ENCODE measurements at places on chromosomes 4 and X.

GRCh38 chr4:53014881-53015280 lies 152.8 kb downstream of the RASL11B start:
- DNase-seq, result no peak

DNA sequence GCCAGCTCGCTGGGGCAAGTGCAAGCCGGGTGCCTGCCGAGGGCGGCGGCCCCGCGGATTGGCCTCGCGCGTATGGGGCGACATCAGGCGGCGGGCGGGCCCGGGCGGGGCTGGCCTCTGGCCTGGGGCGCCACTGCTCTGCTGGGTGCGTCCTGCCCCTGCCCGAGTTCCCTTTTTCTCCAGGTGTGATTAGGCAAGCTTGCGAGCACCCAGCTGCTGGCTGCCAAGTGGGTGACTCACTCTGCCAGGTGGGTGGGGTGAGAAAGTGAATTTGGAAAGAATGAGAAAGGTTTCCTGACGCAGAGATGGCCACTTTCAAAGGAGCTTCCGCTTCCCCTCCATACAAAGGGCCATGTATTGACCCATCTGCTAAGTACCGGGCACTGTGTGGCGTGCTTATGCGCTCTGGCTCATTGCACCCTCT lies 32.5 kb downstream of the FGFBP1 start:
- no peak for DNase-seq

- DNase-seq, result no peak
These were observed 691.5 kb downstream of the KCTD8 start for GRCh38 chr4:43757147-43757546.

- DNase-seq, result no peak
These were observed 314.1 kb upstream of the PPARGC1A start for GRCh38 chr4:24203926-24204325.

DNA sequence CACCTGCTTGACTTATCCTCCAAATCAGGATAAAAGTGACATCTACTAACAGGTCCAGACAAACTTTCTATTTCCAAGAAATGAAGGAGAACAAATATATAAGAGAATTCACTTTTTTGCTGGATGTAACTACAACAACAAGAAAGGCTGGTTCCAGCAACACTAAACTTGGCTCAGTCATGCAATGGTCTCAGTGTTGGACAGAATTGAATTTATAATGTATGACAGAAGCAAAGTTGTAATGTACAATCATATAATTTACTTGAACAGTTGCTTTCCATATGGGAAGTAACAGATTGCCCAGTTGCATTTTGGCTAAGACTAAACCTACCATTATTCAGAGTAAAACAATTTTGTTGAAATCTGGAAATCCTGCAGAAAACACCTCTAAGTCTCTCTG lies 183.3 kb upstream of the INTU start:
- no peak for DNase-seq

GRCh38 chr4:42080306-42080705 lies 72.1 kb downstream of the BEND4 start:
- DNase-seq, result no peak

DNA sequence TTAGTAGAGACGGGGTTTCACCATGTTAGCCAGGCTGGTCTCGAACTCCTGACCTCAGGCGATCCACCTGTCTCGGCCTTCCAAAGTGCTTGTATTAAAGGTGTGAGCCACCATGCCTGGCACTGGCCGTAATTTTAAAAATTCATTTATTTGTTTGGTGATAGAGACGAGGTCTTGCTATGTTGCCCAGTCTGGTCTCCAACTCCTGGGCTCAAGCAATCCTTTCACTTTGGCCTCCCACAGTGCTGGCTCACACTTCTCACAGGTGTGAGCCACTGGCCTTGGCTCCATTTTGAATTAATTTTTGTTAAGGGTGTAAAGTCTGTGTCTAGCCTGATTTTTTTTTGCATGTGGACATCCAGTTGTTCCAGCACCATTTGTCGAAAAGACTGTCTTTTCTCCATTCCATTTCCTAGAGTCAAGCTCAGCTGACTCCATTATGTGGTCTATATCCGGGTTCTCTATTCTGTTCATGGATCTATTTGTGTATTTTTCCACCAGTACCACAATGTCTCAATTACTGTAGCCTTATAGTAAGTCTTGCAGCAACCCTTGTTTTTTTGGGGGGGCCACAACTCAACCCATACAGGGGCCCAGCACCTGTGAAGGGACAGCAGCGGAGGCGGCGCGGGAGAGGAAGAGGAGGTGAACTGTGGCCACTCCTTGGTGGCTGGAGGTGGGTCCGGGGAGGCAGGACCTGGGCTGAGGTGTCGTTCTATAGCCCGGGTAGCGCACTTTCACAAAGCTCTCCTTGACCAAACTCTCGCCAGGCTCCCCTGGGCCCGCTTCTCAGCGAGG lies 1.5 kb upstream of the NSD2 start:
- DNase-seq, result no peak

GRCh38 chr4:57490520-57491255 lies 380.5 kb upstream of the IGFBP7 start:
- DNase-seq, result no peak

GRCh38 chr4:107027379-107027778 lies 8.7 kb downstream of the DKK2 start:
- DNase-seq, result no peak

Measured in RKO (cell line).